ENCODE measurements at places on chromosomes 5 and 9. TPM values are rescaled to one million over a fixed set of nuclear protein-coding genes. Genes with fewer than 3 reads are reported as not detected.

DNA sequence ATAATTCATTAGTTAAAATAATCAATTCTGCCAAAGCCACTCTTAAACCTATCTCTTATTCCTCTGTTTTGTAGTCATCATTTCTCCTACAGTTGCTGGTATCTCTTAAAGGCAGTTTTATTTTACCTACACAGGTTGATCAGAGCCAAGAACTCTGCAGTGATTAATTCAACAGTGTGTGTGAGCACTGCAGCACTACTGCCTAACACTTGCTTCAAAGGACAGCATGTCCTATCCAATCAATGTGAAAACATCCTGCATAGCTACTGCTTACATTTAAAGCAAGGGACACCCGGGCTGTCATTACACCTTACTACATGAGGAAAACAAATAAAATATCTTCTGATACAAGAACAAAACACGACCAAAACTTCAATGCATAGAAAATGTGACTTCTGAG lies 45.1 kb upstream of the HK3 start:
- peak; percentile 35 for DNase-seq

- peak; percentile 72 for DNase-seq
These were observed 722 bp downstream of the CDC42SE2 start for GRCh38 chr5:131264451-131265099.

DNA sequence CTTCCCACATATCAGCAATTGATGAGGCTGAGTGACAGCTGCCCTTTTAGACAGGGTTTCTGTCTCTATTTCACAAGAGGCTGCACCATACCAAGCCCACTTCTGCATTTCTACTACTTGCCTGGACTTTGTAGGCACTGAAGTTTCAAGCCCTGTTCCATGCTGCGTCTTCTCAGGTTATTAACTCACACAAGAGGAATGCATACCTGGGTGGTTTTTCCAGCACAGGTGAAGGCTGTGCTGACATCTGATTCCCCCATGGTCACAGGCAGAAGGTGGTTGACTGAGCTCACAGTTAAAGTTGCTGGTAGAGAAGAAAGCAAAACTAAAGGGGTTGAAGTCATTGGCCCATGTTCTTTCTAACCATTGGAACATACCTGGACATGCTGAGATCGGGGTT lies 86.6 kb downstream of the MAMDC2 start:
- no peak for DNase-seq

- no peak for DNase-seq
These were observed 403.6 kb upstream of the IRX2 start for GRCh38 chr5:3155046-3155445.

DNA sequence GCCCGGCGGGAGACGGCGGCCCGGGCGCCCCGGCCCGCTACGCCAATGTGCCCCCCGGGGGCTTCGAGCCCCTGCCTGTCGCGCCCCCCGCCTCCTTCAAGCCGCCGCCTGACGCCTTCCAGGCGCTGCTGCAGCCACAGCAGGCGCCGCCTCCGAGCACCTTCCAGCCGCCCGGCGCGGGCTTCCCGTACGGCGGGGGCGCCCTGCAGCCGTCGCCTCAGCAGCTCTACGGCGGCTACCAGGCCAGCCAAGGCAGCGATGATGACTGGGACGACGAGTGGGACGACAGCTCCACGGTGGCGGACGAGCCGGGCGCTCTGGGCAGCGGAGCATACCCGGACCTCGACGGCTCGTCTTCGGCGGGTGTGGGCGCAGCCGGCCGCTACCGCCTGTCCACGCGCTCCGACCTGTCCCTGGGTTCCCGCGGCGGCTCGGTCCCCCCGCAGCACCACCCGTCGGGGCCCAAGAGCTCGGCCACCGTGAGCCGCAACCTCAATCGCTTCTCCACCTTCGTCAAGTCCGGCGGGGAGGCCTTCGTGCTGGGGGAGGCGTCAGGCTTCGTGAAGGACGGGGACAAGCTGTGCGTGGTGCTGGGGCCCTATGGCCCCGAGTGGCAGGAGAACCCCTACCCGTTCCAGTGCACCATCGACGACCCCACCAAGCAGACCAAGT lies 723 bp downstream of the SNX18 start:
- DNase-seq, result peak; percentile 60

Gene C9orf153
- 0.12 TPM for total RNA-seq

Gene PCDHGA4
- 7.2 TPM for total RNA-seq

DNA sequence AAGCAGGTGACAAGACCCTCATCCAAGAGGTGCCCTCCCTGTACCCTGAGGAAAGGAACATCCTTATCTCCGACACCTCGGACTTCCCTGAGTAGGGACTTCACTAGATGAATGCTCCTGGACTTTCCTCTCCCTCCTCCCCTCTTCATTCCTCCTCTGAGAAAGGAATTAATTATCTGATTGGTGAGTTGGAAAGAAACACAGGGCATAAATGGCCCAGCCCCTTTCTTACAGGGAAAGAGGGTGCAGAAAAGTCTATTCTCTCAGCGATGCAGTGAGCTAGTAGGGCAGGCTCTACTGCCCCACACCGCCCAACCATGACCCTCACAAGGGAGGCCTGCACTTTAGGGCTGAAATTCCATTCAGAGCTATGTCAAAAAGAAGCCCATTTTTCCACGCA lies 87.5 kb downstream of the TTC39B start:
- DNase-seq, result no peak

DNA sequence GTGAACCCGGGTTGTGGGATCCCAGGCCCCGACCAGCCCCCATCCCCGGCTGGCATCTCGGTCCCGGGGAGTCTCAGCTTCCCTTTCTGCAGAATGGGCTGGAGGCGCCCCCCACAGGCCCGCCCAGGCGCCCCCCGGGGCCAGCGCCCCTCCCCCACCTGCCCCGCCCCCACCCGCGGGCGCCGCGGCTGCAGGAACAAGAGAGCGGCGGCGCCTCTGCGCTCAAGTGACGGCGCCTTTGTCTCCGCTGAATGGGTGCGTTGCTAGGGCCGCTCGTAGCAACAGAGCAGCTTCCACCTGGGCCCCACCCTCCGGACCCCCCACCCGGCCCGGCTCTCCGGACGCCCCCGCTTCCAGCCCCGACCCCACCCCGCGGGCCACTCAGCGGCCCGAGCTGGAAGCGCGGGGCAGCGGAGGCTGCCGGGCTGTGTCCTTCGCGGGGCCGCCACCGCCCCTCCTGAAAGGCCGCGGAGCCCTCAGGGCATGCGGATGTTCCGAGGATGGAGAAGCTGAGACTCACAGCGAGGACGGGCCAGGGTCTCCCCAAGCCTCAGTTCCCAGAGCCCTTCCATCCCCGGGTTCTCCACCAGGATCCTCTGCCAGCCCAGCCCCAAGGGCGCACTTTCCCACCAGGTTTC lies 27.5 kb downstream of the ADGRD2 start:
- DNase-seq, result peak; percentile 76

GRCh38 chr9:97372580-97372979 lies 39.3 kb upstream of the TDRD7 start:
- DNase-seq, result peak; percentile 8

DNA sequence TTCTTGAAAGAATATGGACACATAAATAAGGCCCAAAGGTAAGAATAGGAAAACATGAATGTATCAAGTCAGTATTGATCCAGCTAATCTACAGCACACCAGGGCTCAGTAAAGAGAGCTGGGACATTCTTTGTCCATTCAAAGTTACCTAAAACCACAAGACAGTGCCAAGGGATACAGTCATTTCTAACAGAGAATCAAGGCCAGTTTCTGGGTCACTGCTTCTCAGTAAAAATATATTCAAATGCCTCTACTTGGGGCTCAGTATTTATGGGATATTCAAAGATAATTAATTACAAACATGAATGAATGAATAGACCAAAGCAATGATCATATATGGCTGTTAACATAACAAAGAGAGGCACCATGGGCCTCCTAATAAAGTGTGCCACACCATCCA lies 34.9 kb downstream of the MTMR12 start:
- no peak for DNase-seq

Gene TRIM36
- total RNA-seq, result 10.1 TPM

DNA sequence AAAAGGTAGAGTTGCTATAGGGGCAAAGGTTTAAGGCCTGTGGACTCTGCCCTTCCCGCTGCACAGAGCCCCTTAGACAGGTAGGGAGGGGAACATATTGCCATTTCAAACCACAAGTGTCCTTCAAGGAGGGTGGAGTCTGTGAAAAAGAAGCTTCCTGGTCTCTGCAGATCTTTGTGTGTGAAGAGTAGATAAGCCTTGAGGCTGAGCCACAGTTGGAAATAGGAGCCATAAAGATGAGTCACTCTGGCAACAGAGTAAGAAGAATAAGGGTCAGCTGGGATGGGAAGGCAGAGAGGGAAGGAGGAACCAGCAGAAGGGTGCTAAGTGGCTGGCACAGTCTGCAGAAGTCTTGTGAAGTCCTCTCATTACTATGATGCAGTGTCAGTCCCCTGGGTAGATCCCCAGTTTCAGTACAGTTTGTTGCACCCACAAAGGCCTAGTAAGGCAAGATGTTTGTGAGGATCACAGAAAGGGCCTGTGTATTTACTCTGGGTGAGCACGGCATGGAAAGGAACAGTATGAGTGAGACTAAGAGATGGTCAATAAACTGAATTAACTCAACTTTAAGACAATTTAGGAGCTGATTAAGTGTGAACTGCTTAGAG lies 18.1 kb downstream of the GRXCR2 start:
- no peak for DNase-seq

Gene CKMT2
- total RNA-seq, result 8.2 TPM

Gene ECM2
- not detected for total RNA-seq

Gene MRRF
- 31.5 TPM for total RNA-seq

- DNase-seq, result no peak
These were observed 74.6 kb downstream of the CFAP95 start for GRCh38 chr9:69895185-69895584.

DNA sequence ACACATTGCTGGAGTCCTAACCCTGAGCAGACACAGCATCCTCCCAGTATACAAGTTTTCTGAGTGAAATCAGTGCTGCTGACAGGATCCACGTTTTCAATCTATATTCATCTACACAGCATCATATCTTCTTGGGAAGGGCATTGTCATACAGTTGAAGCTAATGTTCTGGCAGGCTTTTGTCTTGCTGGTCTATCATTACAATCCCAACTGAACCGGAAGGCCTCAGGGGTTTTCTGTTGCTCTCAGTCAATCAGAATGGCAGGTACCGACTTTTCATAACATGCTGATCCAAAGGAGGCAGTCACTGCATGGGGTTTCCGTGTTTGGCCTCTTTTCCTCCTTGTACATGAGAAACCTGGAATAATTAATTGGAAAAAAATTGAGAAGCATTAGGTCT lies 2118.8 kb upstream of the WWC1 start:
- DNase-seq, result no peak

Gene ZBED3
- total RNA-seq, result 8.0 TPM

DNA sequence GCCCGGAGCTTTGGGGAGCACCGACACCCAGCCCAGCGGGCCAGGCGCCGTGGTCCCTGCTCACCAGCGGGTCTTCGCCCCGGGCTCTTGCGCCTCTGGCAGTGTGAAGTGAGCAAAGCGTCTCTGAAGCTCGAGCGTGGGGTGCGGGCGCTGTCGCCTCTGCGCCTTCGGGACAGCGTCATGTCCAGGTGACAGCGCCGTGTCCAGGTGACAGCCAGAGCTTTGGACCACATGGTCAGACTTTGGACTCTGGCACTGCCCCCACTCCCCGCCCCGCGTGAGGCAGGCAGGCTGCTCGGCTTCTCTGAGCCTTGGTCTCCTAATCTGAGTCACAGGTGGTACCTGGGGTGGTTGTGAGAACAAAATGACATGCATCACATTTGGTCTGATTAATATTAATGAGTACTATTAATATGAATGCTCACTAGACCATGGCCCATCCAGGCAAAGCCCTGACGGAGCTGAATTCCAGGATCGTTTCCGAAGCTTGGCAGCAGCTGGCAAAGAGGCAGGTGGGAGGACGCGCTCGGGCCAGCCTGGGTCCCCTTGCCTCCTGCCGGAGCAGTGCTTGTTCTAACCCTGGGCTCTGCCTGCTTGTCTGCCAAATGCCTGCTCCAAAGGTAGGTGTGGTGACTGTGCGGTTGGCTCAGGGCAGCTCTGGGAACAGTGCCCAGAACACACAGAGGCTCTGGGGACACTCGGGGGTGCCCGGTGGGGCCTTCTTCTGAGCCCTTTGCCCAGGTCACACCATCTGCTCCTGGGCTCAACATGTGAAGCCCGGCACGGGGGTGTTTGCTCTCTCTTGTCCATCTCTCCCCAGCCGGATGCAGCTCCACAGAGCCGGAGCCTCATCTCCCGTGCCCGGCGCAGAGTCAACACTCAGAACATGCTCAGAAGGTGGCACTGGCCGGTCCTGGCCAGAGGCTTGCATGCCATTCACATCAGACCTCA lies 157.1 kb downstream of the OLFM1 start:
- DNase-seq, result no peak

Gene COL5A1
- 13.1 TPM for total RNA-seq

Gene SRD5A1
- total RNA-seq, result 87.3 TPM

- DNase-seq, result no peak
These were observed 63.5 kb downstream of the CEMIP2 start for GRCh38 chr9:71704796-71705195.

DNA sequence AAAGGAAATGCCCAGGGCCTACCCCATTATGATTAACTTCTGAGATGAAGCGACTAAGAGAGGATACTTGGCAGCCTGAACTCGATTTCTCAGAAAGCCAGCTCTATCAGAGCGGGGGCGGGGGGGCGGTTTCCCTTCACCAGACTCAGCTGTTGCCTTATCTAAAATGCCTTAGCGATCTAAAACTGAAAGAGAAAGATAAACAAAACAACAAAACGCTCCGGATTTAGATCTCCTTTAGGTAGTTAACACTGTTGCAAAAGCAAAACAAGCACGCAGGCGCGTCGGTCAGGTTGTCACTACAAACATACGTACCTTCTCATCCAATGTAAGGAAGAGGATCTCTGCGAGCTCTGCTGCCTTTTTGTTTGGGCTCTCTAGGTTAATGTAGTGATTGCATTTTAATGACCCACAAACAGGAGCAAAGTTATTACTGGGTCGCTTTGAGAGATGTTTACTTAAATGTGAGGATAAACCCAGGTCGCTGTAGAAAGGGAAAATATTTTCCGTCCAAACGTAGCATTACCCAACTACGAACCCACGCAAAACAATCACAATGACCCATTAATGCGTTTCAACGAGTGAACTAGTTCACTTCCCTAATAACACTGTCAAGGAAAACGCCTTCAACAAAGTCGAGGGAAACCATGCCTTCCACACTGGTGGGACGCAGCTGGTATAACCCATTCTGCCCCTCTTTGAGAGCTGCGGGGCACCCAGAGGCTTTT lies 982 bp downstream of the EPB41L4A start:
- peak; percentile 57 for DNase-seq

Gene NOXA1
- total RNA-seq, result 0.59 TPM

- no peak for DNase-seq
These were observed 24.8 kb downstream of the PCSK1 start for GRCh38 chr5:96408210-96408777.

- DNase-seq, result peak; percentile 34
These were observed 75.9 kb downstream of the NFIB start for GRCh38 chr9:14238079-14238478.
